Pancreas (tissue), 10 donors: ENCODE measurements at places on chromosomes 11 and 22. TPM values are rescaled to one million over a fixed set of nuclear protein-coding genes. Genes with fewer than 3 reads are reported as not detected.
A peak's percentile ranks its signal among the peaks of the same experiment; 100 is the strongest.

GRCh38 chr11:121374286-121374985 is 77.7 kb upstream of the SORL1 start:
- no peak for DNase-seq

DNA sequence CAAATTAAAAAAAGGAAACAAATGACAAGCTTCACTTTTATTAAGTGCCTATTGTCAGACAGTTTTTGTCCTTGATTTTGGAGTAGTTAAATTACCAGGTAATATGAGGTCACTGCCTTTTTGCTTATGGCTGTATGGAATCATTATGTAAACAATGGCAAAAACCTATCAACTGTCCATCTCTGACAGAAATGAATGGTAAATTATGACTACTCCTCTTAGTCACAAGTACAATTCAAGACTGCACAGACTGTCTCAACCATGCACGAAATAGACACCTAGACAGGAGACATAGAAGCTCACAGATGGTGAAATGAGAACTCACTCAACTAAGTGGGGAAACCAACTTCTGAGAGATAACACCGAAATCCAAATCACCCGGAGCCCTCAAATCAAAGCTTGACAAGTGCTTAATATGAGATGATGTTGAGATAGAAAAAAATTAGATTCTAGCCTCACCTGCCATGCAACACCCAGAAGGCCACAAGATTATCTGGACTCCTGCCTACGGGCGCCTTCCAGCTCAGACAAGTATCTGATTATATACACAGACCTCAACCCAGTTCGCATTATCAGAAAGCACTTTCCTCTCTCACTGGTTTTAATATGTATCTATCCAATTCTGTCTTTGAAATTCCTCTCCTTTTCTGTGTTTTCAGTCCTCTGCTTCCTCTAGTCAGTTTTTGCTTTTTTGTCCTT is 199.3 kb downstream of the CADM1 start:
- DNase-seq = no peak

- no peak for DNase-seq
Observed at GRCh38 chr11:109435121-109435742, 13.2 kb downstream of the C11orf87 start.

DNA sequence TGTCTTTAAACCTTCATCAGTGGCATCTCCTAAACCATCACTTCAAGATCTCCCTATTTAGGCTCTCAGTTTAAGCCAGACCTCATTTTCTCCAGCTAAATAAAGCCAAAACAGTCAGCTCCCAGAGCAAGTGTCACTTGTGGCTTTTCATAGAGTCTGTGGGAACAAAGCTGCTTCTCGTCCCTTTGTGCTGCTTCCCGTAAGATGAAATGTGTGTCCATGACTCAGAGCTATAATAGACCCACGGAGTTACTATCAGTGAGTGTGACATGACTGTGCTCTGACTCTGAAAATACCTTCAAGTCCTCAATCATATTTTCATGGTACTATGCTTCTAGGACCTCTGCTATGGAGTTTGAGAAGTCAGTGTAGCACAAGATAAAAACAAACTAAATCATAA is 57.3 kb upstream of the SLN start:
- no peak for DNase-seq

DNA sequence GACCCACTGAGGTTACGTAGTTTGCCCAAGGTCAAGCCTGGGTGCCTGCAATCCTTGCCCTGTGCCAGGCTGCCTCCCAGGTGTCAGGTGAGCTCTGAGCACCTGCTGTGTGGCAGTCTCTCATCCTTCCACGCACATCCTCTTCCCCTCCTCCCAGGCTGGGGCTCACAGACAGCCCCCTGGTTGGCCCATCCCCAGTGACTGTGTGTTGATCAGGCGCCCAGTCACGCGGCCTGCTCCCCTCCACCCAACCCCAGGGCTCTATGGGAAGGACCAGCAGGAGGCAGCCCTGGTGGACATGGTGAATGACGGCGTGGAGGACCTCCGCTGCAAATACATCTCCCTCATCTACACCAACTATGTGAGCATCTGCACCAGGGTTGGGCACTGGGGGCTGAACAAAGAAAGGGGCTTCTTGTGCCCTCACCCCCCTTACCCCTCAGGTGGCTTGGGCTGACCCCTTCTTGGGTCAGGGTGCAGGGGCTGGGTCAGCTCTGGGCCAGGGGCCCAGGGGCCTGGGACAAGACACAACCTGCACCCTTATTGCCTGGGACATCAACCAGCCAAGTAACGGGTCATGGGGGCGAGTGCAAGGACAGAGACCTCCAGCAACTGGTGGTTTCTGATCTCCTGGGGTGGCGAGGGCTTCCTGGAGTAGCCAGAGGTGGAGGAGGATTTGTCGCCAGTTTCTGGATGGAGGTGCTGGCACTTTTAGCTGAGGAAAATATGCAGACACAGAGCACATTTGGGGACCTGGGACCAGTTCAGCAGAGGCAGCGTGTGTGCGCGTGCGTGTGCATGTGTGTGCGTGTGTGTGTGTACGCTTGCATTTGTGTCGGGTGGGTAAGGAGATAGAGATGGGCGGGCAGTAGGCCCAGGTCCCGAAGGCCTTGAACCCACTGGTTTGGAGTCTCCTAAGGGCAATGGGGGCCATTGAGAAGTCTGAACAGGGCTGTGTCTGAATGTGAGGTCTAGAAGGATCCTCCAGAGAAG is 1.6 kb downstream of the GSTP1 start:
- DNase-seq = peak; percentile 38

DNA sequence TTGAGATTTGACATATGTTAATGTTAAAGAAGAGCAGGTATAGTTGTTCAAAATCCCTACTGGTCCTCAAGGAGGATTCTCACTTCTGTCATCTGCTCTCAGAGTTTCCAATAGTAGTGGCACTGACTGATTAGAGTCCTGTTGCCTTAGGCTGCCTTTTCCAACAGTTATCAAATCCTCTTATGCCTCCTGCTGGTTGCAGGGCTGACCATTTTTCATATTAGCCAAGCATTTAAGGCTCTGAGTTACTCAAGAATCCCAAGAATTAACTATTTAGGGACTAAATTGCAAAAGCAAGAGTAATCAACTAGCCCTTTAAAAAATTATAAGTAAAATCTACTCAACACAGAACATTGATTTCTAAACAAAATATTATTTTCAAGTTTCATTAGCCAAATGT is 212.0 kb upstream of the CHORDC1 start:
- DNase-seq = no peak

DNA sequence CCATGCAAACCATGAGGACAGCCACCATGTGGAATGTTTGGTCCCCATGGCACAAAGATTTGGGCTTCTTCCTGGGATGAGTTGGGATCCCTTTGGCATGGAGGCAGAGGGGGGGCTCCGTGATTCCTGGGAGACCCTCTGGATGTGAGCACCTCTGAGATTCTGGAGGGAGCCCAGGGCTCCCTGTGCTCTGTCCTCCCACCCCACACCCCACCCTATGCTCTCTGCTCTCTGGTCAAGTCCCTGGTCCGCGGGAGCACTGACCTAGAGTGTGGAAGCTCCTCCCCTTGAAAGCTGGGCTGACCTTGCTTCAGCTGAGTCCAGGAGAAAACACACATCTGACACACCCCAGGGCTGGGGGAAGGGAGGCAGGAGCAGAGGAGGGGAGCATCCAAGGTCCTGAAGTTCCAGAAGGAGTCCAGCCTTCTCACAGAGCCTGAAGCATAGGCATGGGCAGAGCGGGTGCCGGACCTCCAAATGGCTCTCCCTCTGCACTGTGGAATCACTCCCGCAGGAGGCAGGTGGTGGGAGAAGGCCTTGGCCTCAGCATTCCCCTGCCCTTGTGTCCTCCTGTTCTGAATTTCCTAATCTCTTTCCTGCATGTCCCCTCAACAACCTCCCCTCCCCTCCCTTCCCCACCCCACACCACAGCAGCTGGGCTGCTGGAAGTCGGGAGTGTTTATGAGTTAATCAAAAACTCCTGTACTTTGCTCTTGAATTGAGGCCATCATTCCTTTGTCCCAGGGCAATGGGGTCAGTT is 25.7 kb upstream of the OAF start:
- peak; percentile 92 for DNase-seq

- DNase-seq = no peak
Observed at GRCh38 chr22:40400159-40400558, 29.8 kb downstream of the SGSM3 start.

- DNase-seq = no peak
Observed at GRCh38 chr11:26319906-26320305, 12.0 kb upstream of the ANO3 start.

- DNase-seq = peak; percentile 90
Observed at GRCh38 chr11:10750838-10751580, at the start of gene CTR9. CTR9 (plus strand) TSS chr11:10751246; CDS start chr11:10751413, 167 bp downstream.

DNA sequence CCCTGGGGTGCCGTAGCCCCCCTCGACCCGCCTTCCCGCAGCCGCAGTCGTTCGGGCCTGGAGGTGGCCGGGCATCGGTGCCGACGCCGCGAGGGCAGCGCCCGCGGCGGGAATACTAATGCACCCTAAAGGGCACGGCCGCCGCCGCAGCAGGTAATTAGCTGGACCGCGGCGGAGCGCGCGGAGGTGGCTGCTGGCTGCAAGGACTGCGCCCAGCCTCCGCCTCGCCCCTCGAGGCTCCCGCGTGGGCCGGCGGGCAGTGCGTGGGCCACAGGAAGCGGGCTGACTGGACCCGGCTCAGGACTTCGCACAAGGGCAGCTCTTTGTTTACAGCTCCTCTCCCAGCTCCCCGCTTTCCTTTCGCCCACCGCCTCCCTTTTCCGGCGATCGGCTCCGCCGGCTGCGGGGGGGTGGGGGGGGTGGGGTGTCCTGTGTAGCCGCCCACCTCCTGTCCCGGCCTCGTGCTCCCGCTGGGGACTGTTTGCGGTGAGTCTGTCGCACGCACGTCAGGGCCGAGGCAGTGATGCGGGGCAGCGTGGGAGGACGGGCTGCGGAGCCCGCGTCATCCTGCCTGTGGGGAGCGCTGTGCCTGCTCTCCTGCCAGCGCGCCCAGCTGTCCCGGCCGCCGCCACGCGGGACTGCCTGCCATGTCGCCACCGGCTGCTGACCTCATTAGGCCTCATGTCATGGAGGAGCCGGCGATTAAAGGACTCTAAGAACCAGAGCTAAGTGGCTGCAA is 53.2 kb downstream of the GRIK4 start:
- DNase-seq = peak; percentile 70

- no peak for DNase-seq
Observed at GRCh38 chr11:123439616-123440015, 9.5 kb downstream of the GRAMD1B start.

DNA sequence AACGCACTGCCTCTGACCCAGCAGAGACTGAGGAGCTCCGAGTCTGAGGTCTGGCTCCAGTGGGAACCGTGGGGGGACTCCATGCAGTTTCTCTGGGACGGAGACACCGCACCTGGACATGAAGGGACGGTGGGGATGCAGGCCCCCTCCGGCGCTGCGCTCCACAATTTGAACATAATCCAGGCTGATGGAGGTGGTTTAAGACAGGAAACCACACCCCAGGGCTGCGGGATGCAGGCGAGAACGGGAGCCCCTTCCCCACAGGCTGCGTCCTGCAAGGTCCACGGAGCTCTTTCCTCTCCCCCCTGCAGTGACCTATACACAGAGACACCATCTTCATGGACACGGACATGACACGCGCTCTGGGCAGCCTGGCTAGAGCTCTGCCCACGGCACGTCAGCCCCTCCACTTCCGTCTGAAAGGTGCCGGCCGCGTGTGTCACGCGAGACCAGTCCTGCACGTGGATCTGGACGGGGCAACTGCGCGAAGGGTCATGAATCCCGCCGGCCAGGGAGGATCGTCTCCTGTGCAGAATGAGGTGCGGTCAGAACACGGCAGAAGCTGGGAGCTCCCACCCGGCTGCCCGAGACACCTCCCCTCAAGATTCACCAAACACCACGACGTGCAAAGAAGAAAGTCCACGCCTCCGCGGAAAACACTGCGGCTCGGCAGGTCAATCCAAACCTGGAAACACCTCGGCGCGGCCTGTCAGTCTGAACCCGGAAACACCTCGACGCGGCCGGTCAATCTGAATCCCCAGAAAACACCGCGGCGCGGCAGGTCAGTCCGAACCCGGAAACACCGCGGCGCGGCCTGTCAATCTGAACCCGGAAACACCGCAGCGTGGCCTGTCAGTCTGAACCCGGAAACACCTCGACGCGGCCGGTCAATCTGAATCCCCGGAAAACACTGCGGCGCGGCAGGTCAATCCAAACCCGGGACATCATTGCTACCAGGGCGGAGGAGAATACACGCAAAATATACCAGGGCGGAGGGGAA is 212.4 kb downstream of the BRD1 start:
- DNase-seq = no peak

GRCh38 chr11:122025757-122026156 is 90.3 kb downstream of the BLID start:
- no peak for DNase-seq

DNA sequence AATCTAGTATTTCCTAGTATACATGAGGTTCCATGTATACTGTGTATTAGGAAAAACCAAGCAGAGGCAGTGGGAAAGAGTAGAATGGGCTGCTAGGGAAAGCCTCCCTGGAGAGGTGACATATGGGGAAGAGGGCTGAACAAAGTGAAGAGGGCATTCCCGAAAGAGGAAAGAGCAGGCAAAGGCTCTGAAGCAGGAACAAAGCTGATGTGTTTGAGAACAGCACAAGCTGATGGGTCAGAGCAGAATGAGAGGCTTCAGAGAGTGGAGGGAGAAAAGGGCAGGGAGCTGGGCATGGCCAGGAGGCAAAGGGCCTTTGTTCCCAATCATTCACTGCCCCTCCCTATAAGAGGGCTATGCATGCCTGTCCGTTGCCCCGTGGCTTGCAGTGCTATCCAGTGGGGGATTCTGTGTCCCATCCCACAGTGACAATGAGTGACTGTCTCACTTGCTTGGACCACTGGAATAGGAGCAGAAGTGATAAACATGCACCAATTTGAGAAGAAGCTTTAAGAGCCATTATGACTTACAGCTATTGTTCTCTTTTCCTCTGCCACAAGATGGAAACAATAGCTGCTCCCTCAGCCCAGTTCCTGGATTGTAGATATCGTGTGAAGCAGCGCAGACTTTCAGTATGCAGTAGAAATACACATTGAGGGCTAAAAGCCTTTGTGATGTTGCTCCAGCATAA is 39.6 kb downstream of the GALNT18 start:
- no peak for DNase-seq

GRCh38 chr11:11409224-11409623 is 56.2 kb upstream of the CSNK2A3 start:
- DNase-seq = no peak

DNA sequence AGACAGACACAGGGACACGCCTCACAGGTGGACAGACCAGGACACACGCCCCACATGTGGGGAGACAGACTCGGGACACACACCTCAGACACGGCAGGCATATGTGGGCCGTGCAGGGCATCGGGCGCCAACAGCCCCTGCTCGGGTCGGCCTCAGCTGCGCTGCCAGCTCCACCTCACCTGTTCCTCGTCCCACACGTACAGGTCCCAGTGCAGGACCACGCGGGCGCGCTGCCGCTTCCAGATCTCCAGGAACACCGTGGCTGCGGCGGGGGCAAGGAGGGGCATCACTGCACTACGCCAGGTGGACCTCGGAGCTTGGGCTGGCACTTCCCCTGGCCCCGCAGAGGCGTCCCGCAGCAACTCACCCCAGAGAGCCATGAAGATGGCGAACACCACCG is 12.4 kb downstream of the ANO9 start:
- DNase-seq = no peak

- DNase-seq = no peak
Observed at GRCh38 chr11:1072821-1073231, 1.8 kb upstream of the MUC2 start.

The HORMAD2 gene
- not detected for total RNA-seq

The GSTT2B gene
- total RNA-seq = 4.4 TPM

The KCNJ4 gene
- not detected for total RNA-seq

The GAB2 gene
- total RNA-seq = 6.7 TPM

The ZFTA gene
- total RNA-seq = 6.6 TPM

The ANGPTL5 gene
- total RNA-seq = not detected

The SLC17A6 gene
- 1.3 TPM for total RNA-seq

The OR10D3 gene
- not detected for total RNA-seq

The APOL5 gene
- not detected for total RNA-seq

The KDM4D gene
- total RNA-seq = 0.16 TPM

The DESI1 gene
- total RNA-seq = 11.1 TPM

The MS4A3 gene
- total RNA-seq = not detected

The NUP160 gene
- total RNA-seq = 15.3 TPM
